M059J (cell line): ENCODE measurements at places on chromosomes 7 and 10.
A peak's percentile ranks its signal among the peaks of the same experiment; 100 is the strongest.

DNA sequence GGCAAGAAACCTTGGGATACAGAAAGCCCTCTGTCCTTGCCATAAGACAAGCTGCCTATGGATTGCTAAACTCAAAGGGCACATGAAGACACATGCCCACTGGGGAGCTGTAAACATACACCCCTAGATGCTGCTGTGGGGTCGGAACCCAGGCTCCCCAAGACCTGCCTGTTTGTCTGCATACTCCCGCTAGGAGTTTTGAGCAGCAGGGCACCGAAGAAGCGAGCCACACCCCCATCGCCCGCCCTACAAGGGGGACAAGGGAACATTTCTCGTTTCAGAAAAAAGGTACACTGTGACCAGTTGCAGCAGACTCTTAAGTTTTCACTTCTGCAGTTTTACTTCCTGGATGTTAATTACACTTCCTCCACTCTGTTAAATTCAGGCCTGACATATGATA is 680.2 kb upstream of the GHITM start:
- no peak for DNase-seq

DNA sequence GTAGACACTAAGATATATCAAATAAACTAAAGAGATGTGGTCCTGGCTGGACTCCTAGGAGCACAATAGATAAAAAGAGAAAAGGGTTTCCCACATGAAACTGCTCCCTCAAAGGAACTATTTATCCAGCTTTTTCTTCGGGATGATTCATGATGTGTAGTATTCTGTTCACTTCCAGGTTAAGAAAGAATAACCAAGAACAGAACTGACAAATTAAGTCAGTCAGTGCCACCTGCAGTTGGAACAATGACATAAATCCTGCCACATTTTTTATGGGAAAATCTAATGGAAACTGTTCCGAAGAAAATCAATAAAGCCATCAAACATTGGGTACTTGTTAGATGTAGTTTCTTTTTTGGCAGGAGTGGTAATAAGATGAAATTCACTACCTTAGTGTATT is 87.1 kb downstream of the POLR1F start:
- DNase-seq = peak; percentile 60

DNA sequence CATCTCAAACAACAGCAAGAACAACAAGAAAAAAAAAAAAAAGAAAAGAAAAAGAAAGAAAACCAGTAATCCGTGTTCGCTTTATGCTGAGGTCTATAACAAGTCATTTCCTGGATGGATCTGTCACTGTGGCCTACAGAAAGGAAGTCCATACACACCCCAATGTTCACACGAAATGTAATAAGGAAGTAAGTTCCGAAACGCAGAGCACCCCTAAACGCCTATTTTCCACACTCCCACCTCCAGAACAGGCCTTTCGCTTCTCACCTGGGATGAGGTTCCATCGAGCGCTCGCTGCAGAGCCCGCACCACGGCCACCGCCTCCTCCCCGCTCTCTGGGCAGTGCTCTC is 735 bp downstream of the ZNF394 start:
- peak; percentile 36 for DNase-seq

GRCh38 chr7:27082171-27082570 is 13.6 kb downstream of the HOXA1 start:
- peak; percentile 17 for DNase-seq

DNA sequence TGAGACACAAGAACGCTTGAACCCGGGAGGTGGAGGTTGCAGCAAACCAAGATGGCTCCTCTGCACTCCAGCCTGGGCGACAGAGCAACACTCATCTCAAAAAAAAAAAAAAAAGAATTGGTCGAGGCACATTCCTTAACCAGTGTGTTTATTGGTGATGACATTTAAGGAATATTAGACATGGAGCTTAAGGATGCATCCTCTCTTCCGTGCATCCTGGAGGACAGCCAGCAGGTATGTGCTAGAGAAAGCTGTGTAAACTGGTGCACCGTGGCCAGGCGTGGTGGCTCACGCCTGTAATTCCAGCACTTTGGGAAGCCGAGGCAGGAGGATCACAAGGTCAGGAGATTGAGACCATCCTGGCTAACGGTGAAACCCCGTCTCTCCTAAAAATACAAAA is 11.8 kb downstream of the ZKSCAN1 start:
- DNase-seq = no peak

DNA sequence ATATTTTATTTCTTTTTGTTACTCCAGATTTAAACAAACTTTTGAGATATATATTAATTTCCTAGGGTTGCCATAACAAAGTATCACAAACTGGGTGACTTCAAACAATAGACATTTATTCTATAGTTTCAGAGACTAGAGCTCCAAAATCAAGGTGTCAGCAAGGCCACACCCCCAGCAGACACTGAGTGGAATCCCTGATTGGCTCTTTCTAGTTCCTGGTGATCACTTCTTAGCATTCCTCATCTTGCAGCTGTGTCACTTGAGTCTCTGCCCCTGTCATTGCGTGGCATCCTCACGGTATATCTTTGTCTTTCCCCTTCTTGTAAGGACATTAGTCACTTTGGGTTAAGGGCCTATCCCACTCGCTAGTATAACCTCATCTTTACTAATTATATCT is 7.6 kb upstream of the SLC26A3 start:
- no peak for DNase-seq

GRCh38 chr7:157596471-157596870 is 259.7 kb downstream of the DNAJB6 start:
- no peak for DNase-seq

- DNase-seq = peak; percentile 29
These were observed 42.8 kb upstream of the SEPHS1 start for GRCh38 chr10:13390604-13391522.

DNA sequence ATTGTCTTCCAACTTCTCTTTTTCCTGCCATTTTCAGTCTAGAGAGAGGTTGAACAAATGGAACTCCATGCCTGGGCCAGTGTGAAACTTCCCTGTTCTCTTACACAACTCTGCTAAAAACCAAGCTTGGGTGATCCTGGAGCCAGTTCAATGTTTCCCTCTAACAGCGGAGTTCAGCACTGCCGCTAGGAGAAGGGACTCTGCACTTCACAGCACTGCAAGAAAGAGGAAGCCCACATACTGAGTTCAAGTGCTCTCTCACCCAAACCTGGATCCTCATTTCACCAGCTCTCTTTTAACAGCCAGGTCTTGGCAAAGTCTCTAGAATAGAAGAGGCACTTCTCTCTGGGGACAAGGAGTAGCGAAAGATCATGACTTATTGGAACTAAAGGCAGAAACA is 18.8 kb downstream of the FOXI2 start:
- no peak for DNase-seq

- no peak for DNase-seq
These were observed 68.9 kb downstream of the MGAM2 start for GRCh38 chr7:142180426-142180825.
